ENCODE measurements at places on chromosomes 13 and 19. TPM values are rescaled to one million over a fixed set of nuclear protein-coding genes. Genes with fewer than 3 reads are reported as not detected.

The MISP gene
- total RNA-seq = 0.19 TPM

The CLEC4G gene
- total RNA-seq = not detected

The NCAN gene
- not detected for total RNA-seq

The TBXA2R gene
- total RNA-seq = 2.1 TPM

The POU2F2 gene
- 0.56 TPM for total RNA-seq

The ZNF541 gene
- 0.85 TPM for total RNA-seq

The KCNRG gene
- 2.9 TPM for total RNA-seq

The GGN gene
- 0.28 TPM for total RNA-seq

The CCL25 gene
- total RNA-seq = not detected

The PDE4C gene
- 4.2 TPM for total RNA-seq

The TMEM190 gene
- not detected for total RNA-seq

The OLFM2 gene
- 37.5 TPM for total RNA-seq

The PALM3 gene
- 0.28 TPM for total RNA-seq

The AMER2 gene
- total RNA-seq = not detected

The FCGBP gene
- total RNA-seq = 0.38 TPM

The SLC25A30 gene
- 24.0 TPM for total RNA-seq

The GPR183 gene
- 0.19 TPM for total RNA-seq

The TMEM255B gene
- 1.1 TPM for total RNA-seq

The SNRNP70 gene
- 89.1 TPM for total RNA-seq

The OR7D2 gene
- not detected for total RNA-seq

The FCHO1 gene
- 0.56 TPM for total RNA-seq

The RAB20 gene
- 36.6 TPM for total RNA-seq

The CEACAM20 gene
- total RNA-seq = not detected

The CEACAM5 gene
- total RNA-seq = not detected

The SIGLEC6 gene
- total RNA-seq = not detected

The IGFL4 gene
- total RNA-seq = not detected

The ZFP28 gene
- total RNA-seq = 8.6 TPM
